T47D (cell line): ENCODE measurements at places on chromosomes 4 and X.

- no peak for DNase-seq
These were observed 97.6 kb downstream of the RAB28 start for GRCh38 chr4:13386405-13387107.

DNA sequence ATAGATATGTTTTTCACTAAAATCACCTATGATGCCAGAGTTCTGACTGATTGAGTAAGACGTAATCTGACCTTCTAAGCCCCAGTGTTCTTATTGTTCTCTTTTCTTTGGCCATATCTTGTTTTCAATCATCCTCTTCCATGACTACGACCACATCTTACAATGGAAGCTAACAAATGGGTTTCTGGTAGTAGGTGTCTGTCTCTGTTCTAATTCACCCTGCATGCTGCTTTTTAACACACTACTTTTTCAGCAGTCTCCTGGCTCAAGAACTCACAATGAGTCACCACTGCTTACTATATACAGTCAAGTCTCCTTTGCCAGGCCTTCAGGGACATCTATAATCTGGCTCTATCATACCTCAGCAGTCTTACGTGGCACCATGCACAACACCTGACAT is 146.1 kb downstream of the NEXMIF start:
- no peak for DNase-seq

DNA sequence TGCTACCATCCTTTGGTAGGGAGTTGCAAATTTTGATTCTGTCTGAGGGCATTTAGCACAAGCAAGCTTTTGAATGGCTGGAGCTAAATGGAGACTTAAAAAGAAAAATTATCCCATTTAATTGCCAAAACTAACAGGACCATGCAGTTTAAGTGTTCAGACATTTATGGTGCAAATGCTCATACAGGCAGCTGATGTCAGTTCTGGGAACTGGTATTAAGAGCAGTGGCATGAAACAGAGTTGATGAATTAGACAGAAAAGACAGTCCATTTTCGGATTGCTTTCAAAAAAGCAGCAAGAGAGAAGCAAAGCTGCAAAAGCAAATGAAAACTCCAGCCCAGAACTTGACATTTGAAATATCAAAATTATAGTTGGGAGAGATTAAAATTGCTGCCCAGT is 1.3 kb downstream of the SCRG1 start:
- DNase-seq: no peak

DNA sequence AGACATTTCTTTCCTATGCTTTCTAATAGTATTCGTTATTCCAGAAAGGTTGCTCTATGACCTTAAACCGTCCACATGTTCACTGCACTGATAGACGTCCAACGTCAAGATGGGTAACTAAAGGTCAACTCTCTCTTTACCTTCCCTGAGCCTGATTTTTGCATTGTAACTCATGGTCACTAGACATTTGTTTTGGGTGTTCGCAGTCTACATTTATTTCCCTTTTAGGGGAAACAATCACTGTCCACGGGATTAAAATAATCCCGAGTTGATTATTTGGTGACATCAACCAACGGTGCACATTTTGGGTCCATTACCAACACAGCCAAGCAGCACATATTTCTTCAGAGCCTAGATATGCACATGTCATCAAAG is 540 bp upstream of the HADH start:
- no peak for DNase-seq

DNA sequence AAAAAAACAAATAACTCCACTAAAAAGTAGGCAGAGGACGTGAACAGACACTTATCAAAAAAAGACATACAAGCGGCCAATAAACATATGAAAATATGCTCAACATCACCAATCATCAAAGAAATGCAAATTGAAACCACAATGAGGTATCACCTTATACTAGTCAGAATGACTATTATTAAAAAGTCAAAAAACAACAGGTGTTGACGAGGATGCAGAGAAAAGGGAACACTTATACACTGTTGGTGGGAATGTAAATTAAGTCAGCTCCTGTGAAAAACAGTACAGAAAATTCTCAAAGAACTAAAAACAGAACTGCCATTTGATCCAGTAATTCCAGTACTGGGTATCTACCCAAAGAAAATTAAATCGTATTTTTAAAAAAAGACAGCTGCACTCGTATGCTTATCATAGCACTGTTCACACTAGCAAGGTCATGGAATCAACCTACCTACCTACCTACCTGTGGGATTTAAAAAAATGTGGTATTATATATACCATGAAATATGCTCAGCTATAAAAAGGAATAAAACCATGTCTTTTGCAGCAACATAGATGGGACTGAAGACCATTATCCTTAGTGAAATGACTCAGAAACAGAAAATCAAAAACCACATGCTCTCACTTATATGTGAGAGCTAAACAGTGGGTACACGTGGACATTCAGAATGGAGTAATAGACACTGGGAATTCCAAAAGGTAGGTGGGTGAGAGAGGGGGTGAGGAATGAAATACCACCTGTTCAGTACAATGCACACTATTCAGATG is 24.8 kb upstream of the PTPN13 start:
- DNase-seq: no peak

GRCh38 chr4:181877329-181877848 is 365.8 kb upstream of the TENM3 start:
- peak; percentile 12 for DNase-seq

- no peak for DNase-seq
These were observed 1.3 kb downstream of the NOP14 start for GRCh38 chr4:2961811-2962441.

DNA sequence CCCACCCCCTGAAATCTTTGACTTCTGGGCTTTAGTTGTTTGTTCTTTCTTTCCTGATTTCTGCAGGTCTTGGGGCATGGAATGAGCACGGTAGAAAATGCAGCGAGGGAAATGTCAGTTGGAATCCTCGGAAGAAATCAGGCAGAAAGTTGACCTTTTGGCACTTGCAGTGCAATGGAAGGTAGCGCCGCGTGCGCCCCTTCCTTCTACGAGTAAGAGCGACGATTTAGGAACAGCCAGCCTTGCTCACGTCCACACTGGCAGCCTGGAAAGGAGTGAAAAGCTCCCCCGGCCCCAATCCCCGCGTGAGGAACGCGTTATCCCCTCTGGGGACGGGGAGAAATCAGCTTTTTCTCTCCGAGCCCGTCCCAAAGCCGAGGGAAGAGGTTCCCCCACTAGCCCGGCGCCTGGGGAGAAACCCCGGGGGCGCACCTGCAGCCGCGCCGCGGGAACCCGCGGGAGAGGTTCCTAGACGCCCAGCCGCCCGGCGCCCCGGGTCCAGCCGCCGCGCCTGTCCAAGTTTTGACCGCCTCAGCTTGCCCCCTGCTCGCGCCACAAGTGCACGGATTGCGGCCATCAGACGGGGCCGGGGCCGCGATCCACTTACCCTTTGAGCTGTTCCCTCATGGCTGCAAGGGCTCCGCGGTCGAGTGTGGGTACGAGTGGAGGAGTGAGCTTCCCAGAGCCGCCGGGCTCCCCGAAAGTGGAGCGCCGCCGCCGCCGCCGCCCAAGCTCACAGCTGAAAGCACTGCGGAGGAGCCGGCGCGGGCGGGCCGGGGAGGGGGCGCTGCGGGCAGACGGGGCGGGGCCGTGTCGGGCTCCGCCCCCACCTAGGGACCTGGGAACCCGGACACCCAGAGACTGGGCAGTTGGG is 194.6 kb upstream of the FTHL17 start:
- DNase-seq: peak; percentile 65

DNA sequence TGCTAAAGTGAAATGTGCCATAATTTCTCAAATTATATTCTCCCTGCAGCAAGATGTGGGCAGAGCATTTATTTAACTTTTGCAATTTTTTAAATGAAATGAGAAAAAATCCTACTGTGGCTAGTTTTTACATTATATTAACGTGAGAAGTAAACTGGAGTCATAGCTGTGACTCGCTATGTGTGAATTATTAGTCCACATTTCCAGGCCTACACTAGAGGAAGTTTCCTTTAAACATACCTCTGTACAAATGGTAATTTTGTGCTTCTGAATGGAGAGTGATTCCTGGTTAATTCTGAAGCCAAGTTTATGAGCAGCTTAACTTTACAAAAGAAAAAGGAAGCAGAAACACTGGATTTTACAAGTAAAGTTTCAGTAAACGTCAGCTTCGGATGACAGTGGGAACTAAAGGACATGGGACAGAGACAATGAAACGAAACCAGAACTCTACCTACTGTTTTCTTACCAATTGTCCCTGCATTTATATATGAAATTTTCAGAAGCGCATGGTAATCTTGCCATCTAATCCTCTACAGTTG is 72.4 kb downstream of the FBXO8 start:
- DNase-seq: no peak
